ENCODE measurements at places on chromosomes 11 and 22. TPM values are rescaled to one million over a fixed set of nuclear protein-coding genes. Genes with fewer than 3 reads are reported as not detected.
A peak's percentile ranks its signal among the peaks of the same experiment; 100 is the strongest.

DNA sequence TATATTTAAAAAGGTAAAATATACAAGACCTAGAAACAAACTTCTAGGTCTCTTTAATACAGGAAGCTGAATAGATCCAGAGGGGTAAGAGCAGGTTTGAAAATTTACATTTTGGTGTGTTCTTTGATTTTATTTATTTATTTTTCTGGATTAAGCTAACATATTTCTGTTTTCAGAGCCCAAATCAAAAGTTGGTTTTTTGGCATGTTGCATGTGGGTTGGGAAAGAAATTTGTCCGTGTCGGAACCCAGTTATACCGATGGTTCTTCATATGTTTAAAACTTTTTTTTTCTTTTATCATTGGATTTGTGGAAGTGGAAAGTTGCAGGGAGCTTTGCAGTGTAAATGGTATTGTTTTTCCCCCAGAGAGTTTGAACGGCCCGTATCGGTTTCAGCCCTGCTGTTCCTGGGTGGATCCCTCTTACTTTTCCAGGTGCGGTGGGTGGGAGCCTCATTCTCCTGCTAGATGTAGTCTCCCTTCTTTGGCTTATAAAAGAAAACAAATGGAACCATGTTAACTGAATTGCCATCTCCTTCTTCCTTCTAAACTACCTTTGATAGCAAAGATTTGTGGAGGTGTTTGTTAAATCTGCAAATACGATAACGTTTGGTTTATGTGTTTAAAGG is 746 bp downstream of the CTNND1 start:
- H3K4me3 ChIP-seq: peak overlapping the region; percentile 81
- peaks cover 16% of the 10 kb centered on the region for H3K4me1 ChIP-seq
- H3K27me3 ChIP-seq: no peaks in the 10 kb centered on the region
- H3K27ac ChIP-seq: peak overlapping the region; percentile 74
- peak; percentile 39 for DNase-seq

- no peaks in the 10 kb centered on the region for H3K36me3 ChIP-seq
- H3K27ac ChIP-seq: no peak overlapping the region
- no peaks in the 10 kb centered on the region for H3K27me3 ChIP-seq
- no peak overlapping the region for H3K4me3 ChIP-seq
- DNase-seq: no peak
Observed at GRCh38 chr11:7596975-7597391, 76.3 kb downstream of the CYB5R2 start.

DNA sequence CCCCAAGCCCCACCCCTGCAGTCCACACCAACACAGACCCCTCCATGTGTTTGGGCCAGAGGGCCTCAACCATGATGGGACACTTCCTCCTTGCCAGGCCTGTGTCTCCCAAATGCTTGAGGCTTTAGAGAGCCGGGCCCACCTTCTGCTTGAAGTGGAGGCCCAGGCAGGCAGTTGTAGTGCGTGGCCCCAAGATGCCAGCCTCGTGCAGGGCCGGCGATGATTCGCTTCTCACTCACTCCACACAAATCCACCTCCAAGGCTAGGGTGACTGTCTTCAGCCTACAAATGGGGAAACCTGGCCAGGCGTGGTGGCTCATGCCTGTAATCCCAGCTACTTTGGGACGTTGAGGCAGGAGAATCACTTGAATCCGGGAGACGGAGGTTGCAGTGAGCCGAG is 5.7 kb downstream of the PRR5 start:
- peaks cover 36% of the 10 kb centered on the region for H3K4me1 ChIP-seq
- peaks cover 8% of the 10 kb centered on the region for H3K36me3 ChIP-seq
- DNase-seq: no peak
- H3K4me3 ChIP-seq: no peak overlapping the region
- no peak overlapping the region for H3K27ac ChIP-seq
- H3K27me3 ChIP-seq: no peaks in the 10 kb centered on the region

- no peak within 1 kb of the TSS for H3K4me3 ChIP-seq
- H3K4me1 ChIP-seq: no peaks in the 10 kb centered on the region
- H3K27me3 ChIP-seq: no peaks in the 10 kb centered on the region
- H3K36me3 ChIP-seq: no peaks in the 10 kb centered on the region
- H3K27ac ChIP-seq: no peak within 1 kb of the TSS
Observed at GRCh38 chr11:116837231-116838091, at the start of gene APOA1. Gene APOA1 (minus strand): TSS chr11:116837622. CDS start chr11:116837387, 235 bp downstream.

GRCh38 chr22:23359583-23360123 is 179.3 kb downstream of the BCR start:
- no peak overlapping the region for H3K4me3 ChIP-seq
- H3K27ac ChIP-seq: no peak overlapping the region
- no peak for DNase-seq
- no peaks in the 10 kb centered on the region for H3K36me3 ChIP-seq

GRCh38 chr11:126152152-126152551 is 59.3 kb downstream of the RPUSD4 start:
- no peaks in the 10 kb centered on the region for H3K27me3 ChIP-seq
- H3K4me1 ChIP-seq: peaks cover 21% of the 10 kb centered on the region
- H3K36me3 ChIP-seq: no peaks in the 10 kb centered on the region
- no peak for DNase-seq
- H3K4me3 ChIP-seq: no peak overlapping the region
- H3K27ac ChIP-seq: no peak overlapping the region

DNA sequence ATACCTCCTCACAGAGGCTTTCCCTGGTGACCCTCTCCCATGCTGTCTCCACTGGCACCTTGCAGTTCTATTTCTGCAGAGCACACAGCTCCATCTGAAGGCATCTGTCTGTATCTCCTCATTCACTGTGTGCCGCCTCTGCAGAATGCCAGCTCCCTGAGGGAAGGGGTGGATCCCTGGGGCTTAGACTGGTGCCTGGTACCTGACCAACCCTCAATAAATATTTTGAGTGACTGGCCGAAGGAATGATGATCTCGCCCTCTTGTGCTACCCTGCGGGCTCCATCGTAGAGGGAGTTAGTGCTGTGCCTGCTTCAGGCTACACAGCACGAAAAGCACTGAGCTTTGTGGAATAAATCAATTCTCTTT is 1.6 kb downstream of the CBX7 start:
- H3K4me3 ChIP-seq: no peak overlapping the region
- H3K27ac ChIP-seq: no peak overlapping the region
- H3K4me1 ChIP-seq: no peaks in the 10 kb centered on the region
- no peaks in the 10 kb centered on the region for H3K27me3 ChIP-seq

DNA sequence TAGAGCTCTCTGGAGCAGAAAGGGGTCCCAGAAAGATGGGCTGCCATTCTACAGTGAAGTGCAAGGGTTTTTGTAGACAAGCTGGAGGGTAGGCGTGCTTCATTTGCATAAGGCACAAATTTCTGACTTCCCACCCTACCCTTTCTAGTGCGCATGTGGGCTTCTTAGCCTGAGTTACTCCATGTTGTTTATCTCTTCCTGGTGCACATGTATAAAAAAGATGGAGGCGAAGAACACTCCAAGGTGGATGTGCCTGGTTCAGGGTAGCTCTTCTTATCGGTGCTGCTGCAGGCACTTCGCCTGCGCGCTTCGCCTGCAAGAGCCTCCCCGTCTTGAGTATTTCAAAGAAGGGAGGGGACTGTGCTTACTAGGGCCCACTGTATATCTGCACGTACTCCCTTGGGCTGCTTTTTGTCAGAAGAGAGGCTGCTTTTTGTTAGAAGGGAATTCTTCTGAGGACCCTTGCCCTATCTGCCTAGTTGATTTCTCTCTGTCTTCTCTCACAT is 1047.3 kb upstream of the CNTN5 start:
- no peak overlapping the region for H3K4me3 ChIP-seq
- DNase-seq: no peak
- H3K36me3 ChIP-seq: no peaks in the 10 kb centered on the region
- H3K27ac ChIP-seq: no peak overlapping the region
- H3K27me3 ChIP-seq: no peaks in the 10 kb centered on the region

GRCh38 chr11:69912161-69912910 is 93.1 kb upstream of the FGF3 start:
- H3K27me3 ChIP-seq: 0 out of 2 replicates have a peak, but pooled peaks cover 4% of the 10 kb centered on the region
- H3K36me3 ChIP-seq: no peaks in the 10 kb centered on the region
- no peak overlapping the region for H3K27ac ChIP-seq
- H3K4me3 ChIP-seq: no peak overlapping the region
- no peak for DNase-seq

GRCh38 chr11:12273618-12273995 is 103.8 kb upstream of the PARVA start:
- no peak for DNase-seq
- no peaks in the 10 kb centered on the region for H3K36me3 ChIP-seq
- no peaks in the 10 kb centered on the region for H3K27me3 ChIP-seq
- H3K4me3 ChIP-seq: no peak overlapping the region
- no peak overlapping the region for H3K27ac ChIP-seq

- no peak overlapping the region for H3K4me3 ChIP-seq
- no peak for DNase-seq
- H3K4me1 ChIP-seq: no peaks in the 10 kb centered on the region
- H3K27me3 ChIP-seq: no peaks in the 10 kb centered on the region
- no peak overlapping the region for H3K27ac ChIP-seq
Observed at GRCh38 chr22:23418159-23418788, 161.8 kb downstream of the IGLL1 start.

GRCh38 chr11:2100361-2101170 is 38.6 kb downstream of the IGF2 start:
- no peaks in the 10 kb centered on the region for H3K36me3 ChIP-seq
- H3K4me1 ChIP-seq: peaks cover 39% of the 10 kb centered on the region
- peak overlapping the region; percentile 40 for H3K27ac ChIP-seq

- H3K4me1 ChIP-seq: peaks cover 55% of the 10 kb centered on the region
- peak; percentile 98 for DNase-seq
- H3K4me3 ChIP-seq: no peak overlapping the region
- no peaks in the 10 kb centered on the region for H3K27me3 ChIP-seq
Observed at GRCh38 chr22:25747245-25747944, 5.4 kb downstream of the MYO18B start.

MS4A4A gene
- not detected for total RNA-seq

GUCY1A2 gene
- 0.58 TPM for total RNA-seq

MPPED2 gene
- 10.2 TPM for total RNA-seq

OR1S1 gene
- not detected for total RNA-seq

LYVE1 gene
- total RNA-seq: not detected

TUB gene
- total RNA-seq: 18.9 TPM

TAF1D gene
- 227 TPM for total RNA-seq

SOX10 gene
- total RNA-seq: not detected

CREB3L1 gene
- 0.30 TPM for total RNA-seq

MPST gene
- total RNA-seq: 59.8 TPM

RIMBP3B gene
- total RNA-seq: 0.53 TPM
